Right cardiac atrium (tissue), 5 donors: ENCODE measurements at places on chromosomes 16 and 17.

DNA sequence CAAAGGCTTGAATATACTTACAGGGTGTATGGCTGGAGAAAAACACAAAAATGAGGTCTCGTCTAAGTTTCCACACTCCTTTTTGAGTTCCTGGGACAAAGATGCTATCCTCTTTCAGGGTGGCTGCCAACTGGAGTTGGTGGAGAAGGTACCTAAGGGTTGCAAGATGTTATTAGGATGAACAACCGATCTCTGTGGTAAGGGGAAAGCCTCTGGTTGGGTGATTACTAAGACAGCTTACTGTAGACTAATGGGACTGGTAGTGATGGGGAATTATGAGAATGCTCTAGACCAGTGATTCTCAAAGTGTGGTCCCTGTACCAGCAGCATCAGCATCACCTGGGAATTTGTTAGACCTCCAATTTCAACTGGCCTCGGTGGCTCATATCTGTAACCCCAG lies 6.0 kb downstream of the ADAT1 start:
- no peak for DNase-seq

DNA sequence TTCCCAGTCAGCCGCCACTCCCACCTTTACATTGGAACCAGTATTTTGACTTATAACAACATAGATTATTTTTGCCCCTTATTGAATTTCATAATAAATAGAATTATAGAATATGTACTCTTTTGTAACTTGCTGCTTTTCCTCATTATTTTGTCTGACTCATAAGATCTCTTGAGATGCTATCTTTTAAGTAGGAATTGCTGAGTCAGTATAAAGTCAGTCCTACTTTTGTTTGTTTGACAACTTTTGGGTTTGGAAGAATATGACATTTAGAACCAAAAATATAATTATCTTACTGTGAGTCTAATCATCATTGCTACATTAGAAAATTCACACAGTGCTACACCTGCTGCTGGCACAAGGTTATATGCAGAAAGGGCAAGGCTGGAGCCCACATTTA lies 69.7 kb downstream of the STXBP4 start:
- no peak for DNase-seq

DNA sequence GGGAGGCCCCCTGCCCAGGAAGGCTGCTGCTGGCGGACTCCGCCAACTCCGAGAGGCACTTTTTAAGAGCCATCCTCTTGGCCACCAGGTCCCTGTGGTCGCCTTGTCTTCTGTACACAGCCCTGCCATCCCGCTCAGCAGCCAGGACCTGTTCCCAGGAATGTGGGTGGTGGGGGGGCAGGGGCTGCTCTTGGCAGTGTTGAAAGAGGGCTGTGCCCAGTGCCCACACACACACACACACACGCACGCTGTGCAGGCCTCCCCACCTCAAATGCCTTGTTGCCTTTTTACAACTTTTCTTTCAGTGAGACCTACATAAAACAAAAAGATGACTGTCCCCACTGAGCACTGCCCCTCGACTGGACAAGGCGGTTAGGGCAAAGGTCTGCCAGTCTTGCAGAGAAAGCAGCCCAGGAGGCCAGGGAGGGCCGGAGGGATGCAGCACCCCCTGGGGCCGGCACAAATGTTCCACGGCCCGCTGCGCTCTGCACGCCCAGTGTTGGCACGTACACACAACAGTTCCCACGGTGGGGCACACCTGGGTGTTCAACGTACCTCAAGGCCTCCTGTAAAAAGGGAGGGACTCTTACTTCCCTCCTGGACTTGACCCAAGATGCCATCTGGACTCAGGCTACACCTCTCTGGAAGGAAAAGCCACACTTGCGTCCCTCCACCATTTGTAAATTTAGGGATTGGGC lies 18.5 kb upstream of the PITPNA start:
- DNase-seq = no peak

DNA sequence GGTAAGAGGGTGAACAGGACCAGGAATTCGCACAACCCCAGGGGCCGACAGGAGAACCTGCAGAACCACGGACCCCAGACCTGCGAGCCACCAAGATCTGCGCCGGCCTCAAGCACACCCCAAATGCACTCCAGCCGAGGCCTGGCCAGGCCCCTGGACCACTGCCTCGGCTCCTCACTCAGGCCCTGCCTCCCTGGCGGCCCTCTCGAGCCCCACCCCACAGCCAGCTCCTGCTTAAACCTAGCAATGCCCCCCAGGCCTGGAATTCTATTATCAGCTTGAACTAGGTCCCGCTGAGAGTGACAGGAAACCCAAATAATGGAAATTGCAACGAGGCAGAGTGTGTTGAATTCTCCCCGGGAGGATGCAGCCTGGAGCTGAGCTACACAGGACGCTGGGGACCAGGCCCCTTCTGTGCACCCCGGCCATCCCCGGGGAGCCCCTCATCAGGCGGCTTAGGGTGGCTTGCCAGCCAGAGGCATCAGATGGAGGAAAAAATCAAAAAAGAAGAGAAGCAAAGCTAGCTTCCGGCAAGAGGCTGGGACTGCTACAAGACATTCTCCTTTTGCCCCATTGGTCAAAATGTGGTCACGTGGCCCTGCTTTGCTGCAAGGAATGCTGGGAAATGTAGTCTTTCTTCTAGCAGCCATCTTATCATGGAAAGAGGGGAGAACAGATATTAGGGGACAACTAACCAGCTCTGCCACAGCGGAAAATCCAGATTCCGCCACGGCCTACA lies 2.4 kb upstream of the ENPP7 start:
- DNase-seq = peak; percentile 80

DNA sequence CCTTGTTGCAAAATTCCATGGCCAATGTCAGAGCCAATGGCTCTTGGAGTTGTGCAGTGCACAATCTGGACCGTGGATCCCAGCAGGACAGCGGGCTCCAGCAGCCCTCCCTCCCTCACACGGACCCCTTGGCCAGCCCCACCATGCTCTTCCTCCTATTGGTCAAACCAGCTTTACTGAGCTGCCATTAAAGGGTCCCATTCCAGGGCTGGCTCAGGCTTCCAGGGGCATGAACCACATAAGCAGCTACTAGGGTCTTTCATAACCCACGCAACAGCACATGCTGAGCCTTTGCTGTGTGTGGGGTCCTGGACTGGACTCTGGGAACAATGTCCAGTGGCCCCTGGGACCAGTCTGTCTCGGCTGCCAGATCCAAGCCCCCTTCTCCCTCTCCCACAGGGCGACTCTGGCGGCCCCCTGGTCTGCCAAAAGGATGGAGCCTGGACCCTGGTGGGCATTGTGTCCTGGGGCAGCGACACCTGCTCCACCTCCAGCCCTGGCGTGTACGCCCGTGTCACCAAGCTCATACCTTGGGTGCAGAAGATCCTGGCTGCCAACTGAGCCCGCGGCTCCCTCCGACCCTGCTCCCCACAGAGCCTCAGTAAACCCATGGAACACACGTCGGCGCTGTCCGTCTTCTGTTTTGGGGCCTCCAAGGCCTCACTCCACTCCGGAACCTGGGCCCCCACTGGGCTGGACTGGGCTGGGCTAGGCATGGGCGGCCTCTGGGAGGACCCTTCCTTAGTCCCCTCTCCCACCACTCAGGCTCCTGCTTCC lies 5.7 kb downstream of the CTRB1 start:
- no peak for DNase-seq

DNA sequence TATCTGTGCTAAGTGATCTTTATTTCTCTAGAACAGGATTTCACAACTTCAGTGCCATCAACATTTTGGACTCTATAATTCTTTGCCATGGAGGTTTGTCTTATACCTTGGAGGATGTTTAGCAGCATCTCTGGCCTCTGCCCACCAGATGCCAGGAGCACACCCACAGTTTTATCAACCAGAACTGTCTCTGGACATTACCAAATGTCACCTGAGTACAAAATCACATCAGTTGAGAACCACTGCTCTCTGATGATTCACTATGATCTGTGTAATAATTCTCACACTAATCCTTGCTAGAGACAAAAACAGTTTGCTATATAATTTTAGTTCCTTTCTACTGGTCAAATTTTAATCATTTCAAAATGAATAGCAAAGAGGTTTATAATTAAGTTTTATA lies 102.8 kb upstream of the AMZ2 start:
- no peak for DNase-seq

DNA sequence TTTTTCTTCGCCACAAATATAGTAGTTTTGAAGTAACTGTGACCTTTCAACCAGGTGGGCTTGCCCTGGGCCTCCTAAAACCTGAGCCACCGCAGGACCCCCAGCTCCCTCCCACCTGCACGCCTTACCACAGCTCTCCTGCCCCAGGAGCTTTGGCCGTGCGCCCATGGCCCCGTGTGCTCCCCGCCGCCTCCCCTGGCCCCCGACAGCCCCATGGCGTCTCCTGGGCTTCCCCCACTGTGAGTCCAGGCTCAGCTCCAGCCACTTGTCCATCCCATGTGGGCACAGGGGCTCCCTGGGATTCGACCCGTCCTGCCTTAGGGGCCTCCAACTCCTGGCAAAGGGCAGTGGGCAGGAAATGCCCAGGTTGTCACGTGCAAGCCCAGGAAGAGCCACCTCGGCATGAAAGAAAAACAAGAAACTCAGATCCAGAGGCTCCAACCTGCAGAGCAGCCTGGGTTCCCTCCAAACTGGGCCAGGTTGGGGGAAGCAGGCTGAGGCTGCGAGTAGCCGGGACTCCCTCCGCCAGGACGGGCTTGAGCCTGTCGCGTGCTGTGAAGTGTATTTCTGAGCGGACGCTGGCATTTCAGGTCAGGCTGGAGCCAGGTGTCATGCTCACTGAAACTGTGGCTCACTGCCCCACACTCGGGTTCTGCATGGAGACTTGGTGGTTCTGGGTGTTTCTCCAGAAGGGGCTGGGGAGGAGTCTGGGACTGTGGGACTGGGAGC lies 5.8 kb downstream of the LGALS3BP start:
- DNase-seq = no peak

- DNase-seq = peak; percentile 46
Observed at GRCh38 chr17:82935966-82936767, 96.3 kb upstream of the ZNF750 start.

- DNase-seq = no peak
Observed at GRCh38 chr17:74962622-74963394, 9.8 kb downstream of the HID1 start.

DNA sequence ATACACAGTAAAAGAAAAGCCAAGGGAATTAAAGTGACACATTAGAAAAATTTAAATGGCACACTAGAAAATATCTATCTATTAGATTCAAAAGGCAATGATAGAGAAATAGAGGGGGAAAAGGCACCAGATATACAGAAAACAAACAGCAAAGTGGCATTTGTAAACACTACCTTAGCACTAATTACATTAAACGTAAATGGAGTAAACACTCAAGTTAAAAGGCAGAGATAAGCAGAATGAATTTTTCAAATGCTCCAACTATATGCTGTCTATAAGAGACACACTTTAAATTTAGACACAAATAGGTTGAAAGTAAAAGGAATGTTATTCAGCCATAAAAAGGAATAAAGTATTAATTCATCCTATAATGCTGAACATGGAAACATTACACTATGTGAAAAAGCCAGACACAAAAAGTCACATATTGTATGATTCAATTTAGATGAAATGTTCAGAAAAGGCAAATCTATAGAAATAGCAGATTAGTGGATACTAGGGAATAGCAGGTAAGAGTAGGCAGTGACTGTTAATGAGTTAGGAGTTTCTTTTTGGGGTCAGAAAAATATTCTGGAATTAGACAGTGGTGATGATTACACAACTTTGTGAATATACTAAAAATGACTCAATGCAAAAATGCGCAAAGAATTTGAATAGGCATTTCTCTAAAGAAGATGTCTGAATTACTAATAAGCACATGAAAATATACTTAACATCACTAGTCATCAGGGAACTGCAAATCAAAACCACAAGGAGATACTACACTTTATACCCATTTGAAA lies 92.4 kb downstream of the BRIP1 start:
- DNase-seq = no peak

DNA sequence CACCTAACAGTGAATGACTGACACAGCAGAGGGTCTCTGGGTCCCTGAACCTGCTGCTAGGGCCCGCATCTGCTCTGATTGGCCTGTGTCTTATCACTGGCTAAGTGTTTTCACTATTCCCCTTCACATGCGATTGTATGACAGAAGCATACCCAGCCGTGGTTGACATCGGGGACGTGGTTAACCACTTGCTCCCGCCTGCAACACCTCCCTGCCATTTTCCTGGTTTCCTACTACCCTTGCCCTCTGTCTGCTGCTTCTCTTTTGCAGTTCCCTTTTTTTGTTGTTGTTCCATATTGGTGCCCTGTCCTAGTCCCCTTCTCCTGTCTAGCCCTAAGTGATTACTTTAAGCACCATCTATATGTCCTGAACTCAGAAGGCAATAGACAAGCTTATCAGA lies 177.0 kb downstream of the RGS9 start:
- no peak for DNase-seq

DNA sequence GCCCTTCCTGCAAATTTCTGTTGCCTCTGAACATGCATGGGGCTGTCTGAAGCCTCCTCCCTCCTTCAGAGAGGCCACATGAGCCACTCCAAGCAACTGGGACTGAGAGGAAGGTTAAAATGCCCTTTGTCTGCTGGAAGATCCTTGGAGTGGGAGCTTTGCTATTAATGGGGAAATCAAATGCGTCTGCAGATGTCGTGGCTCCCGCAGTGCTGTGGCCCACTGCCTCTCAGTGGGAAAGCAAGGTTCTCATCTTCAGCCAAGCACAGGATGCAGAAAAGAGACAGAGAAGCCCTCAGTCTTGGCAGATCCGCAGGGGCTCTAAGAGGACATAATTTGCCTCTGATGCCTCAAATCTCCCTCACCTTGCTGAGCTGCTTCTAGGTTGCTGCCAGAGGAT lies 34.8 kb downstream of the PEMT start:
- no peak for DNase-seq

DNA sequence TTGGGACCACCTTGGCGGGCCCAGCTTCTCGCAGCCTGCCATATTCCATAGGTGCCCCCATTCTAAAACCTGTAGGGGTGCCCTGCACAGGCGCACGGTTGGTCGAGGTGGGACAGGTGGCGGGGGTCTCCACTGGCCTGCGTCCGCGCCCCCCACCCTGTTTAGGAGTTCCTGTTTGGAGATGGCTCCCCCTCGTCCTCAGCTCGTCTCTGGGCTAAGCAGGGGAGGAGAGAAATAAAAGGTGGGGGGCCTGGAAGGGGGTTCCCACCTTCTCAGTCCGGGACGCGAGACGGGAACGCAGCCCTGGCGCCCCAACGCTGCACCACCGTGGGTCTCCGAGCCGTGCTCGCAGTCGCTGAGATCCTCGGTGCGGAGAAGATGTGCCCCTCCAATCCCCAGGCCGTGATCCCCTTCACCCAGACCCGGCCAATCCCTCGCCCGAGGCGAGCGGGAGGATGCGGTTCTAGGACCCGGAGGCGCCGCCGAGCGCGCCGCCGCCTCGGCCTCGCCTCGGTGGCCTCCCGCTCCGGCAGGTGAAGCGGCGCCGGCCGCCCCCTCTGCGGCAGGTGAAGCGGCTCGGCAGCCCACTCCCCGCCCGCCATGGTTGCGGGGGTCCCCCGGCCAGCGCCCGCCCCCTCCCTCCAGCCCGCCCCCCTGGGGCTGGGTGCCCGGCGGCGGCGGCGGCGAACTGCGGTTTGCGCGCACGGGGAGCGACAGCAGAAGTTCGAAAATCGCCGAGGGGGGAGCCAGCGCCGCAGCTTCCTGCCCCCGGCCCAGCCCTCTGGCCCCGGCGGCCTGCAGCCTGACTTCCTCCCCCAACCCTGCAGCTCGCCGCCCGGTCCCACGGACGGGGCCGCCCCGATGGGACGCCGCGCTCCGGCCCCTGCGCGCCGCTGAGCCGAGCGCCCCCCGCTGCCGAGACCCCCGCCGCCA lies at the start of gene FMNL1:
TSS of gene FMNL1 (plus strand) at position 805 of the 933 bp plus-strand sequence. CDS start 240 bp downstream, outside the sequence.
- DNase-seq = peak; percentile 57

- no peak for DNase-seq
Observed at GRCh38 chr17:51391982-51392654, 131.8 kb downstream of the UTP18 start.

- DNase-seq = no peak
Observed at GRCh38 chr16:28937222-28937876, 5.6 kb downstream of the CD19 start.
